ENCODE measurements at places on chromosomes 2 and 18. TPM values are rescaled to one million over a fixed set of nuclear protein-coding genes. Genes with fewer than 3 reads are reported as not detected.

DNA sequence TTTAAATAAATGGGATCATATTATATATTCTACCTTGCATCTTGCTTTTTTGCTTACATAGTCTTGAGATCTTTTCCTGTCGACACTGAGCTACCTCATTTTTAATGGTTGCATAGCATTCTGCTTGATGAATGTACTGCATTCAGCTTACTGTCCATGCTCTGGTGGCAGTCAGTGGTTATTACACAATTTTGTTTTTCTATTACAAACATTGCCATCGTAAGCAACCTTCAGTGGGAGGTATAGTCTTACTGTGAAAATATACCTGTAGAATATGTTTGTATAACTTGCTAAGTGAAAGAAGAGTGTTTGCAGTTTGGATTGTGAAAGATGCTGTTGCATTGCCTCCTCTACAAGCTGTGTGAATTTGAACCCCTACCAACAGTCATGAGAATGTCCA, 43.4 kb downstream of the UBXN4 start:
- no peak for DNase-seq

DUSP19 gene
- 0.46 TPM for polyA plus RNA-seq

DNA sequence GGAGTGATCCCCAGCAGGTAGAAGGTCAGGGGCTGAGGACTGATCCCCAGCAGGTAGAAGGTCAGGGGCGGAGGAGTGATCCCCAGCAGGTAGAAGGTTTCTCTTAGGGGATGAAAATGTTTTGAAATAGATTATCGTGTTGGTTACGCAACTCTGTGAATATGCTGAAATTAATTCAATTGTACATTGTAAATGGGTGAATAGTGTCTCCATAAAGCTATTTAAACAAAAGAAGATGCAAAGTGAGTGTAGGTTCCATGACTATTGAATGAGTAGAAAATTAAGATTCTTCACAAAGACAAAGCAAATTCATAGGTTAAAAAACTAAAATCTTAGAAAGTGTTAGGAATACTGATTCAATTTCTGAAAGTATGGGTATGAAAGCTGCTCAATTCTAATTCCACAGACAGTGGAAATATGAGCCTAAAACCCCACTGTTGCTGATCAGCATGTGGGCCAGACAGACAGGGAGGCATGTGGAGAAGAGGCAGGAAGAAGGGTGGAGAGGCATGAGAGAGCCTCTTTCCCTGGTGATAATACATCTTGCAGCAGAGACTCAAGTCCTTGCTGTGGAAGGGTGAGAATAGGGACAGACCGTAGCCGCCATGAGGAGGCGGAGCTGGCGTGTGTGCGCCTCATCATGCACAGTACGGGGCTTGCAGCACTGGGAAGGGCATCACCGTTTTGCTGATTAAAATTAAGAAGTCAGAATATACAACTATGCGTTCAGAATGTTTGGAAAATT, 85.9 kb upstream of the NFATC1 start:
- no peak for DNase-seq

DNA sequence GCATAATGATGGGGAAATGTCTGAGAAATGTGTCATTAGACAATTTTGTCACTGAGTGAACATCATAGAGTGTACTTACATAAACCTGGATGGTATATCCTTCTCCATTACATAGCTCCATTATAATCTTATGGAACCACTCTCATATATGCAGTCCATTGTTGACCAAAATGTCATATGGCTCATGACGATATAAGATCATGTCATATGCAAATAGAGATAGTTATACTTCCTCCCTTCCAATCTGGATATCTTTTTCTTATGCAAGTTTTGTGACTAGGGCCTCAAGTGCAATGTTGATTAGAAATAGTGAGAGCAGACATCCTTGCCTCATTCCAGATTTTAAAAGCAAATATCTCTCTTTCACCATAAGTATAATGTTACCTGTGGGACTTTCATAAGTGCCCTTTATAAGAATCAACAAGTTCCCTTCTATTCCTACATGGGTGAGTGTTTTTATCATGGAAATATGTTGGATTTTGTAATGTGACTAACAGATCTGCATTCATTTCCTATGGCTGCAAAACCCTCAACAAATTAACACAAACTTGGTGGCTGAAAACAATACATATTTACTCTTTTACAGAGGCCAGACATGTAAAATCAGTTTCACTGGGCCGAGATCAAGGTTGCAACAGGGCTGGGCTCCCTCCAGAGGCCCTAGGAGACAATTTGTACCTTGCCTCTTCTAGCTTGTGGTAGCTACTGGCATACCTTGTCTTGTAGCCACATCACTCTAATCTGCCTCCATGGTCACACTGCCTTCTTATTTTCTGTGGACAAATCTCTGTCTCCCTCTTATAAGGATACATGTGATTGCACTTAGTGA, 21.6 kb upstream of the SULT1C4 start:
- no peak for DNase-seq

RAD51AP2 gene
- polyA plus RNA-seq, result not detected

GRCh38 chr2:55931281-55931680, 7.7 kb upstream of the EFEMP1 start:
- DNase-seq, result no peak

POTEJ gene
- not detected for polyA plus RNA-seq

- DNase-seq, result no peak
Observed at GRCh38 chr2:216936954-216937357, 77.1 kb upstream of the TNP1 start.

ERICH2 gene
- polyA plus RNA-seq, result not detected

DNA sequence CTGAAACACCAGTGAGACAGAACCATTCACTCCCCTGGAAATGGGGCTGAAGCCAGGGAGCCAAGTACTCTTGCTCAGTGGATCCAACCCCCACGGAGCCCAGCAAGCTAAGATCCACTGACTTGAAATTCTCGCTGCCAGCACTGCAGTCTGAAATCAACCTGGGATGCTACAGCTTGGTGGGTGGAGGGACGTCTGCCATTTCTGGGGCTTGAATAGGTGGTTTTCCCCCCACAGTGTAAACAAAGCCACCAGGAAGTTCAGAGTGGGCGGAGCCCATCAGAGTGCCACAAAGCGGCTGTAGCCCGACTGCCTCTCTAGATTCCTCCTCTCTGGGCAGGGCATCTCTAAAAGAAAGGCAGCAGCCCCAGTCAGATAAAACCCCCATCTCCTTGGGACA, 292.8 kb downstream of the LNPK start:
- DNase-seq, result no peak

- no peak for DNase-seq
Observed at GRCh38 chr2:145421841-145422240, 901.9 kb upstream of the ZEB2 start.

SPC25 gene
- not detected for polyA plus RNA-seq

- DNase-seq, result no peak
Observed at GRCh38 chr2:172762574-172762973, 26.9 kb downstream of the RAPGEF4 start.

RUFY4 gene
- polyA plus RNA-seq, result not detected

GRCh38 chr2:181169503-181169902, 189.1 kb downstream of the UBE2E3 start:
- DNase-seq, result no peak

DNA sequence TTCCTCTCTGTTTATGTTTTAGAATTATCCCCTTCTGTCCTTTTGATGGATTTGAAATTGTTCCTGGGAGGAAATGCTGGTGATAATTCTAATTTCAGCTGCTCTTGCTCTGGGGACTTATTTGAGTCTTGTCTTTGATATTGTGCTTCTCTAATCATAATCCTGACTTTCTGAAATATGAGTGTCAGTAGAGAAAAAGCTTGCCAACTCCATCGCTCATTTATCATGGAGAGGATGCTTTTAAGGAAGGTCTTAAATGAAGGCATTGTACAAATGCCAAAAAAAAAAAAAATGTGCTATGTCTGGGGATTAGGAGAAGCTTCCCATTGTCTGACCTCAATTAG, 159.5 kb downstream of the NYAP2 start:
- no peak for DNase-seq

DNA sequence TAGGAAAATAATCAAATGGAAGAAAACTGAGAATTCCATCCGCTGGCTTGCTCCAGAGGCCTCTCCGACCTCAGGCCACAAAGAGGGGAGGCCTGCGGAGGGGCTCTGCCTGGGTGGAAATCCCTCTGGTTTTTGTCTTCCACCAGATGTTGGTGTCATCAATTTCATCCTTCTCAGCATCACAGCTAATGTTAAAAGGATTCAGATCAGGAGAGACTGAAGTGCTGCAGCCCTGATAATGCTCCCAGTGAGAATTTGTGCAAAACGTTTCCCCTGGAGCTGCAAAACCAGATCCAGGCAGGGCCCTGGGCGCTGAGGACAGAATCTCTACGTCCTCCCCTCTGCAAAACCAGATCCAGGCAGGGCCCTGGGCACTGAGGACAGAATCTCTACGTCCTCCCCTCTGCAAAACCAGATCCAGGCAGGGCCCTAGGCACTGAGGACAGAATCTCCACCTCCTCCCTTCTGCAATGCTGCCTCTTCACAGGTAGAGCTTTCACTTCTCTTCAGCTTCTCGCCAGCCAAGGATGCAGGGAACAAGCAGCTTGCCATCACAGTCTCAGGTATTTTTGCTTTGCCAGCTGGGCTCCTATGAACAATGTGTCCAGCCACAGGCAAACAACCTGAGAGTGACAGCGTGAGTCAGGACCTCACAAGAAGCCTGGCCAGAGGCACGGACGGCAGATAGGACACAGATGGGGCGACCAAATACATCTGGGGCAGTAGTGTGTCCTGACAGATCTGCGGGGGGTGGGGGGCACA, 81.2 kb downstream of the TMEM18 start:
- no peak for DNase-seq

DNA sequence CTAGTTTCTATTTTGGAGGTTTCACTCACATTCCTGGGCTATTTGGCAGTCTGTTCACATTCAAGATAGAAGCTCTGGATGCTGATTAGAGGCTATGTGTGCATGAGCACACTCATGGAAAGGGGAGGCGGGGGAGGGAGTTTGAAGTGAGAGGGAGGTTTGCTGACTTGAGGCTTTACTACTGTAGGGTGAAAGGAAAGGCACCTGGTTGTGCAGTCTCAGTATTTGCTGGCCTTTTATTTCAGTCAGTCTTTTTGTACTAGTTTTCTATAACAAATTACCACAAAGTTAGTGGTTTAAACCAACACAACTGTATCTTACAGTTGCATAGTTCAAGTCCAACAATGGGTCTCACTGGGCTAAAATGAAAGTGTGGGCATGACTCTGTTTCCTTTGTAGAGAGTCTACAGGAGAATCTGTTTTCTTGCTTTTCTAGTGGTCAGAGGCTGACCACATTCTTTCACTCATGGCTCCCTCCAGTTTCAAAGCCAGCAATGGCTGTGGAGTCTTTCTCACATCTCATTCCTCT, 47.7 kb upstream of the NR4A2 start:
- no peak for DNase-seq

CD8B gene
- polyA plus RNA-seq, result 2.0 TPM

DNA sequence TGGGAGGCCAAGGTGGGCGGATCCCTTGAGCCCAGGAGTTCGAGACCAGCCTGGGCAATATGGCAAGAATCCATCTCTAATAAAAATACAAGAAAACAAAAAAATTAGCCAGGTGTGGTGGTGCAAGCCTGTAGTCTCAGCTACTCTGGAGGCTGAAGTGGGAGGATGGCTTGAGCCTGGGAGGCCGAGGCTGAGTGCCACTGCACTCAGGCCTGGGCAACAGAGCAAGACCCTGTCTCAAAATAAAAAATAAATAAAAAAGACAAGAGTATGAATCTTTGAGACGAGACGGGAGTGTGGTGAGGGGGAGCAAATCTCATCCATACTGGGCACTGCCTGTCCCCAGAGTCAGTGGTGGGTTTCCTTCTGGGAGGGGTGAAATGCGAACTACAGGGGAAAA, 12.2 kb downstream of the GPR17 start:
- DNase-seq, result no peak

GRCh38 chr2:11930211-11930761, 183.9 kb downstream of the LPIN1 start:
- no peak for DNase-seq

DNA sequence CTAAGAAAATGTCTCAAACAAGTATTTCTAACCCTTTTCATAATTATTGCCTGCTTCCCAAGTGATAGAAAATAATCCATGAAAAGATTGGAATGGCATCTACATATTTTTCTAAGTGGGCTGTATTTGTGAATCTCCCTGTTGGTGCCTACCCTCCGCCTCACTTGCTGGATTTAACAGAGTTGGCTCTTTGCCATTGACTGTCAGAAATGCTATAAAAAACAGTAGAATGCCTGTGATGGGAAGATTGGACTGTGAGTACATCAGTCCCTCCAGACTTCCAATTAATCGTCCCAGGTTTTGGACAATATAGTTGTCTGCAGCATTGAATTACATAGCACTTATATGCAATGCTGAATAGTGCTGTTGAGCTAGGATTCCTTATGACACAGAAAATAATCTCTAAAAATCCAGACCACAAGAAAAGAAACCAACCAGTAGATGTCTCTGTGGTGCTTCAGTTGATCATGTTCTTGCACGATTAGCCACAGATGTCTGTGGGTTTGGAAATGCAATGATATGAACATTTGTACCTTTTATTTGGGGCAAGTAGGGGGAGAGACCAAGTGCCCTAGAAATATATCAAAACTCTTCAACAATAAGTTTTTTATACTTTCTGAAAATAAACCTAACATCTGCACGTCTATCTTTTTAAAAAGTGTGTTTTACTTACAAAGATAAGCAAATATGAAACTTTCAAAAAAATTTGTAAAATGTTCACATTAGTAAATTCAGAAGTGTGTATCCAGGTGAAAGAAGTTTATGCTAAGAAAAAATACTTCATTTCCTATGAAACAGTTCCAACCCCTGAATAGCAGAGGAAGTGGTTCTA, 88.5 kb downstream of the DYNAP start:
- DNase-seq, result no peak

GRCh38 chr2:69041214-69041613, 28.2 kb downstream of the ANTXR1 start:
- DNase-seq, result no peak

DNA sequence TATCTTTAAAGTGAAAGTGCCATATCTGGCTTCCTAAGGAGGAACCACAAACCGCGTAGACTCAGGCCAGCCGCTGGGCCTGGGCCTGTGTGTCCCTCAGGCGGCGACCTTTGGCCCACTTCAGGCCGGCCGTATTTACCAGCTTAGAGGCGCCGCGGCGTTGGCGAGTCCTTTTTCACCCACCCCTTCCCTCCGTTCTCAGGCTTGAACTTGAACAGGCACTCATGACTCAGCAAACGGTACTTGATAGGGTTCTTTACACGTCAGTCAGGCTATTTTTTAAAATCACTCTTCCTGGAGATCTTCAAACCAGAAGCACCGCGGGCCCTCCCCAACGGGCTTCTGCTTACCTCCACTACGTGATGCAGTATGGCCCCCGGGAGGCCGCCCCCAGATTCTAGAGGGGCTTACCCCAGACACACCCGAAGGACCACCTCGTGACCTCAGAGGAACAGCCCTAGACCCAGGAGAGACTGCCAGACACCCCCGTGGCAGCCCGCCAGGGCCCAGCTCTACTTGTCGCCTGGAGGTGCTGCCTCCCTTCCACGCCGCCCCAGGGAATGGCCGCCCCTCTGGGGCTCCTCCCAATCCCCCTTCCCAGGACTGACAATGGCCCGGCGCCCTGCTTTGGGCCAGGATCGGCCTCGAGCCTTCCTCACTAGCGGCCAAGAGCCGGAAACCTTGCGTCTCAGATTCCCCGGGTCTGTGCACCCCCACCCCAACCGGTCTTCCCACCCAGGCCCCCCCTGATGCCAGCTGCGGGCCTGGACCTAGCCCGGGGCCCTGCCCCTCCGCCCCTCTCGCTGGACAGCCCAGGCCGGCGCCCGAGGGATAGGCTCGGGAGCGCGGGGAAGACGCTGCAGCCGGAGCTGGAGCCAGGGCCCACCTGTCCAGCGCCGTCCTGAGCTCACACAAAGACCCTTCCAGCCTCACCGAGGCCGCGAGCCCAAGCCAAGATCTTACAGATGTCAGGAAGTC, 33.8 kb upstream of the IMPA2 start:
- DNase-seq, result peak; percentile 66
